ENCODE measurements at places on chromosomes 2 and 18.

- DNase-seq, result no peak
Observed at GRCh38 chr2:69796174-69796573, 33.3 kb upstream of the GMCL1 start.

DNA sequence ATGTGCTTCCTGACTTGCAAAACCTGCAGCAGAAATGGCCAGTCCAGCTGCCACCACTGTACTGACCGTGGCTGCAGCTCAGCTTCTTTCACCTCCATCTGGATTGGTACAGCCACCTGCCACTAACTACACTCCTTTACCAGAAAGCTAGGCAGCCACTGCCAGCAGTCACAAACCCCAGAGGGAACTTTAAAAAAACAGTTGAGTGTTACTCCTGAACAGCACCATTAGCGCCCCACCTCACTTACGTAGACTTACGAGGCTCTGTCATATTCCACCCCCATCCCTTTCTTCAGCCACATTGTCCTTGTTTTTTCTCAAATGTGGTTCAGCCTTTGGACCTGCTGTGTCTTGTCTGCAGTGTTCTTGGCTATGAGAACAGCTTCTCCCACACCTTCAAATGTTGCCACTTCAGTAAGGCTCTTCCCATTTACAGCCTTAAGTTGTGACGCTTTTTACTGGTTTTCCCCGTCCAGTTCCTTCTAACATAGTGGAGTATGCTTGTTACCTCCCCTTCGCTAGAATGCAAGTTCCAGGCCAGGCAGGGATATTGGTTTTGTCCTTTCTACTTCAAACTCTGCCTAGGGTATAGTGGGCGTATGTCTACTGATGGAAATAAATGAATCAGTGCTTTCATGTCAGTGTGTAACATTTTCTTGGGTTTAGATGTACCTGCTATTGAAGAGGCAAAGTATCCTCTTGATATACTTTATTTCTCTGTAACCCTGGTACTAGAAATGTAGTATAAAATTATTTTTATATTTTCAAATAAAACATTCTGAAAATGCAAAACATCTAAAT lies 17.0 kb downstream of the HNRNPA3 start:
- DNase-seq, result no peak

- no peak for DNase-seq
Observed at GRCh38 chr2:151904807-151905206, 76.6 kb upstream of the ARL5A start.

DNA sequence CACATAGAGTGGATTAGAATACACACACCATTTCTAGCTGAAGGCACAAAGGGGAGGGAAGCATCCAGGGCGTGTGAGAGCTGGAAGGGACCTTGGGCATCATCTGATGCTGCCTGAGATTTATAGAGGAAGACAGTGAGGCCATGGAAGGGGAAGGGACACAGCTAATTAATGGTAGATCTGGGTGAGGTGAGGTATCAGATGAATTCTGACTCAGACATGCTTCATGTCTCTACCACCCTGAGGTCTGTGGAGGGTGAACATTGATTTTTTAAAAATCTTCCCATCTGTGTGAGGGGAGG lies 42.2 kb upstream of the OTOF start:
- DNase-seq, result no peak

DNA sequence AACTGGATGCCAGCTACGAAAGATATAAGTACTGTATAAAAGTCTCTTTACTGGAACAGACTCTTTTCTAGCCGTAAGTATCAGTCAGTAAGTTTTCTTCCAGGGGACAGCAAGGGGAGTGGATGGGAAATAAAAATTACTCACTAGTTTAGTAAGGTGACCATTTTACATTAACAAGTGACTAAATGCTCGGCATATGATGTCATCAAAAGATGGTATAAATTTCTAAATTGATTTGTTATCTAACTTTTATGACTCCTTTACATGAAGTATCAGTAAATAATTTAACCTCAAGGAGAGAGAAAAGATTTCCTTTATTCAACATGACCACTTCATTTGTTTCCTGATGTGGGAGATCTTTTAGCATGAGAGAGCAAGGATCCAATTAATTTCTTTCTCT lies 859.0 kb upstream of the LRRTM1 start:
- DNase-seq, result no peak

Measured in ACHN (cell line).